ENCODE measurements at places on chromosomes 1 and 21.
A peak's percentile ranks its signal among the peaks of the same experiment; 100 is the strongest.

GRCh38 chr1:47766832-47767740 lies 230.1 kb downstream of the TRABD2B start:
- no peak for DNase-seq

- DNase-seq, result no peak
Observed at GRCh38 chr1:29338908-29339575, 102.7 kb downstream of the PTPRU start.

DNA sequence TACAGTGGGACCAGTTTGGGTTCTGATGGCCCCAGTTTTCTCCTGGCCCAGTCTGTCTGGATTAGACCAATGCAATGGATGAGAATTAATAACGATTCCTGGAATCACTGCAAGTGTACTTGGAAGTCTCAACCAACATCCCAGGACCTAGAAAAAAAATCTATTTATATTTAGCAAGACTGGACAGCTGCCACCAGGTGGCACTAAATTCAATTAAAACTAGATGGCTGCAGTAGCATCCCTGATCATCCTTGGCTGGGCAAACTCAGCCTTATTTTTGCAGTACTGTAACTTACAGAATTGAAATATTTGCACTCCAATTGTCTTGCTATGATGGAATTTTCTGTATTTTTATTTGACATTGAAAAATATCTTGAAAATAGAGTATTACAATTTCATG lies 165.7 kb downstream of the NCAM2 start:
- DNase-seq, result peak; percentile 29

DNA sequence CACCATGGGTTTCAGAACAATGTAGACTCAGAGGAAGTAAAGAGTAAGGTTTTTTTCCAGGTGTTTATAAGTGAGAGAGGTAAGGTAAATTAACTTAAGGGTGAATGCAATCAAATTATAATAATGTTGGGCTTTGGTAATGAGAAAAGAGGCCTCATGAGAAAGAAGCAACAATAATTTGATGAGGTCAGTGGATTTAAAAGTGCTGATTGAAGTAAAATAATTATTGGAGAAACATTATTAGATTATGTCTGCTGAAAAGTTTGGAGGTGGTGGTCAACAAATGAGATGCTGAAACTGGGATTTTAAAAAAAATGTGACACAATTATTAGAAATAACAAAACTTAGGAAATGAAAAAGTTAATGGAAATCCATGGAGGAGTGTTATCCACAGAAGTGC lies 187.4 kb upstream of the BRINP3 start:
- DNase-seq, result no peak

DNA sequence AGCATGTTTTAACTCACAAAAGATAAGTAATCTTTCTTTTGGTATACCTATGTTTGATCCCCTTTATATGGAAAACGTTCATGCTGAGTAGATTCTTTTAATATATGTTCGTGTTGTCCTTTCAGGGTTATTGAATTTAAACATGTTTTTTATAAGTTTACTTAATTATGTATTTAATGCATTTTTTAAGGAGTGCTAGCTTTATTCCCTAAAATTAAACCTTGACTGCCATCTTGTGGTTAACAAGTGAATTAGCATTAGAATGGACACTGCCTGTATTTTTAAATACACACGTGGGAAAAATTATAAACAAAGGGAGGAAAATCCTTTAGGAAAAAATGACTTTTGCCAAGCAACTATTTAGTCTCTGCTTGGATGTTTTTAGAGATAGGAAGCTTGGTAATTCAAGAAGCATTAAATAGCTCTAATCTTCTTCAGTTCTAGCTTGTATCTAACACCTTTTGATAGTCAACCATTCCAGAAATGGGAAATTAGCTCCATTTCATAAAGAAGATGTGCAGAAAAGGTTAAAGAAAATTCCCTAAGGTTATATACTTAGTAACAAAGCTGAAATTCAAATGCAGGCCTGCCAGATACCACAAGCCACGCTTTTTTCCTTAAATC lies 43.0 kb downstream of the UBE2U start:
- DNase-seq, result no peak

DNA sequence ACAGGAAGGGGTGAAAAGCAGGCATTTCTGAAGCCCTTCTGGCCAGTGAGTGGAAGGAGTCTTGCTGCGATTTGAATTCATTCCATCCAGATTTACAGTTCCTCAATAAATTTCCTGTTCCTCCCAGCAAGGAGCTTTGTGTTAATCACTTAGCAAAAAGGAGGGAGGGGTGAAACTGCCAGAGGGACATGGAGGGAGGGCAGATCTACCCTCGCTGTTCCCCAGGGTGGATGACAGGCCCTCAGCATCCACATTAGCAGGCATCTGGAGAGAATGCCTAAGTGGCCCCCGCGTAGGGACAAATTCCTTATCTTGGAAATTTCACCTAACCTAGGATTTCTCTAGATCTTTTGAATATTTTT lies 1.2 kb downstream of the ETV3 start:
- no peak for DNase-seq

GRCh38 chr1:2129256-2129943 lies 65.2 kb downstream of the FAAP20 start:
- no peak for DNase-seq

- no peak for DNase-seq
Observed at GRCh38 chr1:160451859-160452232, 51.5 kb downstream of the VANGL2 start.

DNA sequence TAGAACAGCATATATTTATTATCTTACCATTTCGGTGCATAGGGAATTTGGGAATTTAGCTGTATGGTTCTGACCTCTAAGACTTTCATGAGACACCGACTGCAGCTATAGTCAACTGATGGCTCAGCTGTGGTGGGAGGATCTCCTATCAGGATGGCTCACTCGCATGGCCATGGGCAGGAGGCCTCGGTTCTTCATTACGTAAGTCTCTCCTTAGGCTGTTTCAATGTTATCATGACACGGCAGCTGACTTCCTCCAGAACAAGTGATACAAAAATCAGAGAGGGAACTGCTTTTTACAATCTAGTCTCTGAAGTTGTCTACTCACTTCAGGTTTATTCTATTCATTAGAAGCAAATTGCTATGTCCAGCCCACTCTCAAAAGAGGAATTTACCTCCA lies 13.3 kb upstream of the CAPN8 start:
- DNase-seq, result no peak

GRCh38 chr1:12314333-12314903 lies 84.6 kb downstream of the VPS13D start:
- DNase-seq, result no peak

DNA sequence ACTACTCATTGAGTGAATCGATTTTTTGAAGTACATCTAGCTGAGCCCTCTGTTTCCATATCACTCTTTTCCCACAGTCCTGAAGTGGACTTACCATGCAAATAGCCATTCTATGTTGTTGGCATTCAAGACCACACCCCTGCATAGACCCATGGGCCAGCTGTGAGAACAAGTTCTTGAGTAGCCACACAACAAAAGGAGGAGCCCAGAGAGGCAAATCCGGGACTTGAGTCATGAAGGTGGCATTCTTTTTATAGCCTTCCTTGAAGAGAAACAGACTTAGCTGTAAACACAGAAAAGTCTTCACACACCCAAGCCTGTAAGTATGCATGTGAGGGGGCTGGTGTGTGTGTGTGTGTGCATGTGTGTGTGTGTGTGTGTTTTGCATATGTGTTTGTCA lies 13.8 kb upstream of the SPRR5 start:
- no peak for DNase-seq
